ENCODE measurements at places on chromosomes 4 and X.

- H3K27me3 ChIP-seq, result no peaks in the 10 kb centered on the region
- no peaks in the 10 kb centered on the region for H3K4me1 ChIP-seq
- DNase-seq, result no peak
- H3K27ac ChIP-seq, result no peak overlapping the region
Observed at GRCh38 chrX:133561251-133561650, 146.0 kb upstream of the GPC4 start.

DNA sequence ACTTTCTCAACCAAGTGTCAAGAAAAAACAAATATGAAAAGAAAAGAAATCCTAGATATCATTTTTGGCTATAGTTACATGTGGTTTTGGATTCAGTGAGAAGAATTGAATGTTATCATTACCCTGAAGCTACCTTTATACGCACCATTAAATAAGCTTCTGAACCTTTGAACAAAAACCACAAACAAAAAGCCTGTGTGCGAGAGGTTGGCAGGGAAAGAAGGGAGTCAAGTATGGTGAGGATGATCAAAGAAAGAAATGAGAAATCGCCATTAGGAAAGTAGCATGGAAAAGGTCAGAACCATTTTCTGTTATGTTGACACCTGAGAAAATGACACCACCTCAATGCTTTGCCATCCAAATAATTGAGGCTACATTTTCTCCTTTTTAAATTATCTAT lies 1.2 kb upstream of the SLC7A11 start:
- H3K4me1 ChIP-seq, result peaks cover 7% of the 10 kb centered on the region
- no peak overlapping the region for H3K4me3 ChIP-seq
- no peaks in the 10 kb centered on the region for H3K36me3 ChIP-seq

DNA sequence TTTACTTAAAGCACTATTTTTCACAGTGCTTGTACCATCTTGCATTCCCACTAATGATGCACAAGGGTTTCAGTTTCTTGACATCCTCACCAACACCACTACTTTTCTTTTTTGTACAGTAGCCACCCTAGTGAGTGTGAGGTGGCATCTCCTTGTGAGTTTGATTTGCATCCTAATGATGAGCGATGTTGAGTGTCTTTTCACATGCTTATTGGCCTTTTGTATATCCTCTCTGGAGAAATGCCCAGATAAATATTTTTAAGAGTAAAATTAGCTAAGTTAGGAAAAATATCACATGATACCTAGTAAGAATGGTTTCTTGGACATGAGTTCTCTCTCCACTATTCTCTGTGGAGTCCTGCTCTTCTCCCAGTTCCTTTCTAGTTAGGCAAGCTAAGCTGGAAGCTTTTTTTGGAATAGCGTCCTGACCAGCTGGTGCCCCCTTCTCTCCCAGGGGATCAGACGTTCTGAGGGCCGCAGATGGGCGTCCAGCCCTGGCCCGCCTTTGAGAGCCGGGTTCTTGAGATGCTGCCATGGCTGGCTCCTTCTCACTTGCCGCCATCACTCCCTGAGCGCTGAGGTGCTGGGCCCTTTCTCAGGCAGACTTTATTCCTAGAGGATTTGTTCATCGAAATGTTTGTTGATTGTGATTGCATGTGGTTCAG lies 132.1 kb downstream of the ARHGAP10 start:
- no peaks in the 10 kb centered on the region for H3K36me3 ChIP-seq
- H3K4me3 ChIP-seq, result no peak overlapping the region
- H3K27ac ChIP-seq, result no peak overlapping the region
- H3K27me3 ChIP-seq, result no peaks in the 10 kb centered on the region
- H3K4me1 ChIP-seq, result no peaks in the 10 kb centered on the region
- no peak for DNase-seq

DNA sequence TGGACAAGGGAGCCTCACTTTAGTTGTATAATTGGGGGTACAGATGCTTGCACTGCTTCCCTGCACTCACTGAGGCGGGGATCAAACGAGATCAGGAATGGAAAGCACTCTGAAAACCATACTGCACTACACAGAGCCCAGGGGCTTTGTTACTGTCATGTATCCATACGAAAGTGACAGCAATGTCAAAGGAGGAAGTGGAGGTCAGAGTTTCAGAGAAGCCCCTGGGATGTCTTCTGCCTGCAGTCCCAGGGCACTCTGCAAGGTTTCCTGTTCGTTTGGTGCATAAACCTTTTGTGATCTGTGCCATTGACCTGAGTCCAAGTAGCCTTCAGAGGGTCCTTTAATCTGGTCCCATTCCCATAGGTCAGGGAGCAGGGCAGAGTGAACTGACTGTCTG lies 31.2 kb downstream of the RNF175 start:
- H3K27me3 ChIP-seq, result peaks cover 2% of the 10 kb centered on the region
- H3K27ac ChIP-seq, result no peak overlapping the region
- H3K36me3 ChIP-seq, result no peaks in the 10 kb centered on the region
- DNase-seq, result no peak
- H3K4me1 ChIP-seq, result peaks cover 8% of the 10 kb centered on the region

- H3K4me1 ChIP-seq, result peaks cover 9% of the 10 kb centered on the region
- no peak overlapping the region for H3K27ac ChIP-seq
- no peak overlapping the region for H3K4me3 ChIP-seq
- H3K36me3 ChIP-seq, result peaks cover 18% of the 10 kb centered on the region
Observed at GRCh38 chrX:154012336-154012991, 7.2 kb downstream of the IRAK1 start.

- H3K4me1 ChIP-seq, result no peaks in the 10 kb centered on the region
- no peak overlapping the region for H3K4me3 ChIP-seq
- no peaks in the 10 kb centered on the region for H3K27me3 ChIP-seq
- H3K36me3 ChIP-seq, result no peaks in the 10 kb centered on the region
Observed at GRCh38 chr4:21380861-21381260, 567.7 kb downstream of the KCNIP4 start.

- no peak overlapping the region for H3K27ac ChIP-seq
- DNase-seq, result no peak
- peaks cover 6% of the 10 kb centered on the region for H3K27me3 ChIP-seq
- no peaks in the 10 kb centered on the region for H3K4me1 ChIP-seq
- H3K4me3 ChIP-seq, result no peak overlapping the region
Observed at GRCh38 chr4:7472442-7473013, 37.8 kb upstream of the PSAPL1 start.

GRCh38 chr4:10656988-10657387 lies 27.6 kb downstream of the CLNK start:
- H3K36me3 ChIP-seq, result no peaks in the 10 kb centered on the region
- H3K4me3 ChIP-seq, result no peak overlapping the region
- DNase-seq, result no peak
- no peaks in the 10 kb centered on the region for H3K27me3 ChIP-seq
- H3K27ac ChIP-seq, result no peak overlapping the region

Data from activated CD4-positive, alpha-beta T cell treated with anti-CD3 and anti-CD28 coated beads for 36 hours (primary cell).